Occipital lobe (tissue), 3 donors: ENCODE measurements at places on chromosomes 6 and 20.

- DNase-seq, result no peak
These were observed 17.9 kb downstream of the CASS4 start for GRCh38 chr20:56429941-56430340.

DNA sequence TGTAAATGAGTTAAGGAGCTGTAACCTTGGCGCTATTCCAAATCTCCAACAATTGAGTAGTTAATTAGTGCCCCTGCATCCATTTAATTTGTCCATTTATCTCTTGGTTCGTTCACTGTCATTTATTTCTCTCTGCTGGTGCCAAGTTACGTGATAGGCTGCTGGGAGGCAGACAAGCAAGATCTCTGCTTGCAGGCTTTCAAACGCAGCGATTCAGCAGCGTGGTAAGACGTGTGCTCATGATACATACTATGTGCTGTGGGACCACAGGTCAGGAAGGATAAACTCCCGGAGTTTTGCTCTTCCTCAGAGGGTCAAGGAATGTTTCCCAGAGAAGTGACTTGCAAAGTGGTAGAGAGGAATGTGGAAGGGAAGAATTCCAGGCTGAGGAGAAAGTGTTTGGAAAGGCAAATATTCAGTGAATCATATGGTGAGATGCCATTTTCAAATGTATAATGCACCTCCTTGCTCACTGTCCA lies 46.4 kb downstream of the UTRN start:
- DNase-seq, result no peak

GRCh38 chr6:7419065-7419464 lies 29.5 kb downstream of the RIOK1 start:
- DNase-seq, result no peak

DNA sequence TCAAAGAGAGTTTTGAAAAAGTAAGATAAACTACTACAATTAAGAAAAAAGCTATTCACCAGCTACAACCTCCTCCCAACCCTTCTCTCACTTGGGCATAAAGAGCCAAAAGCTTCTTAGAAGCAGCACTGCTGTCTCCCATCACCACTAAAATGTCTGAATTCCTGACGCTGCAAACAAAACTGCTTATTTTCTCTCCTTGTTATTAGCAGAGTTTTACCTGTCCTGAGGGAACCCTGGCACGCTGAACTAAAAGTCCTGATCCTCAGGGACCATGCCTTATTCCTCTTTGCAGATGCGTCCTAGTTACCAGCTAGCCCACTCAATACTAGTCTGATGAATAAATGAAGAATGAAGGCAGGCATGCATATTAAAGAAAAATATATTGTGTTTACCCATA lies 1.1 kb downstream of the HACE1 start:
- DNase-seq, result no peak

- no peak for DNase-seq
These were observed 489 bp downstream of the TBX18 start for GRCh38 chr6:84763886-84764331.

DNA sequence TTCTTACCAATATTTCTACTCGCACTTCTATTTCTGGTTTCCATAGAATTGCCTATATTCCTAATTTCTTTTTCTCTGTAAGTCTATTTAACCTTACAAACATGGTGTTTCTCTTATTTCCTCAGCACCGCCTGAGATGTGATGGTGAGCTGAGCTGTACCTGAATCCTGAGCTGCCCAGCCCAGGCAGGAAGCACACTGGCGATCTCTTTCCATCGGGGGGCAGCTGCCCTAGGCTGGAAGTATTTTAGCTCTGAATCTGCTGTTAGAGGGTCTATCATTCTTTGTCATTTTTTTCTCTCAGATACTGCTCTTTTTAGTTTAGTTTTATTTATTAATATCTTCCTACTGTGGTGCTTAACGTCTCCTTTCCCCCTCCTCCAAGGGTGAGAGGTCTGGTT lies 173.4 kb upstream of the SLC35B3 start:
- DNase-seq, result no peak

GRCh38 chr6:23170049-23170448 lies 600.7 kb downstream of the HDGFL1 start:
- no peak for DNase-seq

DNA sequence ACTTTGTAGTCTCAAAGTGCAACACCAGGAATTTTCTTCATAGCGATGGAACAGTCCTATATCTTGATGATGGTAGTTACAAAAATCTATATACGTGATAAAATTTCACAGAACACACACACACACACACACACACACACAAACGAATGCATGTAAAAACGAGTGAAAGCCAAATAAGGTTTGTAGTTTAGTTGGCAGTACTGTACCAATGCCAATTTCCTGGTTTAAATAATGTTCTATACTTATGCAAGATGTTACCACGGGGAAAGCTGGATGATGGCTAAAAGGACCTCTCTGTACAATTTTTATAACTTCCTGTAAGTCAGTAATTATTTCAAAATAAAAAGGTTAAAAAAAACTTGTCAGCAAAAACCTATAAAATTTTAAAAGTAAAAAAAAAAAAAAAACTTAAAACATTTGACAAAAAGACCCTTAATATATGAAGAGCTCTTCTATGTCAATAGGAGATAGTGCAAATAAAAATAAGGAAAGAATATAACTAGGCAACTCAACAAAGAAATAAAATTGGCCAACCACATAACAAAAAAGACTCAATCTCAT lies 37.6 kb downstream of the PDSS2 start:
- no peak for DNase-seq

GRCh38 chr6:99810942-99811620 lies 182.9 kb downstream of the MCHR2 start:
- no peak for DNase-seq

DNA sequence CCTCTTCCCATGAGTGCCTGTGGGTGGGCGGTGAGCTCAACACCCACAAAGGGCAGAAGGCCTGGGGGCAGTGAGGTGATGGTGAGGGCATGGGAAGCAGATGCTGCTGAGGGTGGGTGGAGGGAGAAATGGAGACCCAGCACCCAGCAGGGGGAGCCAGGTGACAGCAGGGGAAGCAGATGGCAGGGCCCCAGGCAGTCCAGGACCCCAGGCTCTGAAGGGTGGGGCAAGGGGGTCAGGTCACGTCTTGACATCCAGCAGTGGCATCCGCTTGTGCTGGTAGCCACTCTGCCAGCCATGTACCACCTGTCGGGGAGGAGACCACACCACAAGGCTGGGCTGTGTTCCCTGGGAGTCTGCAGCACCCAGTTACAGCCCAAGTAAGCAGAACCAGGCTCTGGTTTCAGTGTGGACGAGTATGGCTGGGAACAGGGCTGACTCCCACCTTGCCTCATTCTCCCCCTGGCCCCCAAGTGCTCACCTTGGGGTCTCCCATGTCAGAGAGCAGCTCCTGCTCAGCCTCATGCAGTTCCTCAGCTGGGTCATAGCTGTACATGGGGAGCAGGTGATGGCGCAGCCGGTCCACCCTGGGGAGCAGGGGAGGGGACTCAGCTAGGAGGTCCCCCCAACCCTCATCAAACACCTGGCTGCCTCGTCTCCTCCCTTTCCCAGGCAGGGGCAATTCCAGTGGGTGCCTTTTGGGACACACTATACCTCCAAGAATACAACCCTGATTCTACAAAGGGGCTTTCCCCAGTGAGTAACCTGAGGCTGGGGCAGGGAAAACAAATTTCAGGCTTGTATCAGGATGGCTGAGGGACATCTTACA lies 2.0 kb downstream of the SMIM29 start:
- no peak for DNase-seq

GRCh38 chr20:53966774-53967398 lies 103.5 kb downstream of the BCAS1 start:
- DNase-seq, result no peak

DNA sequence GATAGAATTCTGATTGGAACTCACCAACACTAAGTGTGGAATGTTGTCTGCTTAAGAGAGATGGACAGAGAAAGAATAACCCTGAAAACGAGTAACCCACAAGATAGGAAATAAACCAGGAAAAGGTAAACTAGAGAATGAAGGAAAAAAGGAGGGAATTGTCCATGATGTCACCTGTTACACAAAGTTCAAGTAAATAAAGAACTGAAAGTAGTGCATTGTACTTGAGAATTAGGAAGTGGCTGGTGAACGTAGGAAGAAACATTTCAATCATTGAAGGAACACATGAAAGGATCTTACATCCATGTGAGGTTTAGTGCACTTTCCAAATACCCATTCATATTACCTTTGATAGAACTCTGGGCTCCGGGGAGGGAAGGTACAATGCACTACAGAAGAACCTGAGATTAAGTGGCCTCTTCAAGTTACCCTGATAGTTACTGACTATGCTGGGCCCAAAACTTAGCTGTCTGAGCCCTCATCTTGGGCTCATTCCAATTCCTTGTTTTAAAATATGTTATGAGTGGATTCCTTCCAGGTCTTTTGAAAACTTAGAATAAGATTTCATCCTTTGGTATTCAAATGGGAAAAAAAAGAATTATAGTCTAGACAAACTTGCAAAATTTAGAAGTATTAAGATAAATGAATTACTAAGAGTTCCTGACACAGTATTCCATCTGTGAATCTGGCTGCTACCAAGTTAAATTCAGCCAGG lies 1.1 kb upstream of the STX7 start:
- no peak for DNase-seq

DNA sequence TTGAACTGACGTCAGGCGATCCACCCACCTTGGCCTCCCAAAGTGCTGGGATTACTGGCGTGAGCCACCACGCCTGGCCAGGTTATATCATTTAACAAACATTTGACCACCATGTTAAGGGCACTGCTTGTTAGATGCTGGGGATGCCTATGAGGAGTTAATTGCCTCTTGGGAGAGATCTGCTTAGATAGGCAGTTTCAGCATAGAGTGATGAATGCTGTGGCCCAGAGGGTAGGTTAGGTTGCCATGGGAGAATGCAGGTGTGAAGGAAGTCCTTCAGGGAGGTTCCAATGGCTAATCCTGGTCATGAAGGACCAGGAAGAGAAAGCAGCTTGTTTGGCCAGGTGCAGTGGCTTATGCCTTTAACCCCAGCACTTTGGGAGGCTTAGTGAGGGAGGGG lies 17.0 kb downstream of the PHF20 start:
- DNase-seq, result no peak

DNA sequence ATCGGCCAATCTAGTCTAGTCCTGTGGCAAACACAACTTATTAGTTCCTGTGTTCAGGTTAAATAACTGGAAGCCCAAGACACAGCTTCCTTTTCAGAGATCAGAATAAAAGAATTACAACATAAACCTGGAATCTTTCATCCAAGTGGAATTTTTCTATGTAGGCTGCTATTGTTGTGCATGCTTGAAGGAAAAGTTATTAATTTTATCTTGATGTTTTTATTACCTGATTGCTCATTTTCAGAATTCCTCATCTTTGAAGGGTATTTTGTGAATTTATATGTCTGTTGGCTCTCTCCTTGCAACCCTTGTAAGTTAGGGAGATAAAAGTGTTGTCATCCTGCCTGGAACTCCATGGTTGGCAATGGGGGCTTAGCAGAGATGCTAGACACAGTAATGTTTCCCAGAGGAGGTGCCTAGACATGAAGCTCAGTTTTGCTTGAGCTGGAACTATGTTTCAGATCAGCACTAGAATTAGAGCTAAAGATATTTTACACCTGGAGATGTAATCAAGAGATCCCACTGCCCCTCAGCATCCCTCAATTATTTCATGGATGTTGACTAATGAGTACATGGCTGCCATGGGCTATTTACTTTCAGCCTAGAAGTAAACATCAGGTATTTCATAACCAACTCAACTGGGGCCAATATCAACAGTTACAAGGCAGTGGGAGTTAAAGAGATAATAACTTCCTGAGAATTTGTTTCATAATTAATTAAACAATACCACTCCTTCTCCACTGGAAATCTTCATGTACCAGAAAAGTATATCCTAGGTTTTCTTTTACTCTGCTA lies 367.0 kb upstream of the MARCKS start:
- DNase-seq, result no peak

DNA sequence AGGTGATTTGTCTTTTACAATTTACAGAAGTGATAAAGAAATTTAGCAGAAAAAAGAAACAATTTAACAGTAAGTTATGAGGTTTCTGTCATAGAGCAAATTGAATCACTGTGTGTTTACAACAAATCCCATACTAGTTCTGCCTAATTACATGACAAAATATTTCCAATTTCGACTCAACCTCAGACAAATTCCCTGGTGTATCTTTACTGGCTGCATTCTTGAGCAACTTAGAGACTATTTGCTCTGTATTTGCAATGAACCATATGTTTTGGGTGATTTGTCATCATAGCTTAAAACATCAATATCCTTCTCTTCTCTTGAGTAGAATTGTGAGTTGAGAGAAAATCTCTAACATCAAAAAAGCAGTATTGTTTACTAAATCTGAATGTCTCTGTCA lies 128.7 kb downstream of the SIM1 start:
- DNase-seq, result no peak

DNA sequence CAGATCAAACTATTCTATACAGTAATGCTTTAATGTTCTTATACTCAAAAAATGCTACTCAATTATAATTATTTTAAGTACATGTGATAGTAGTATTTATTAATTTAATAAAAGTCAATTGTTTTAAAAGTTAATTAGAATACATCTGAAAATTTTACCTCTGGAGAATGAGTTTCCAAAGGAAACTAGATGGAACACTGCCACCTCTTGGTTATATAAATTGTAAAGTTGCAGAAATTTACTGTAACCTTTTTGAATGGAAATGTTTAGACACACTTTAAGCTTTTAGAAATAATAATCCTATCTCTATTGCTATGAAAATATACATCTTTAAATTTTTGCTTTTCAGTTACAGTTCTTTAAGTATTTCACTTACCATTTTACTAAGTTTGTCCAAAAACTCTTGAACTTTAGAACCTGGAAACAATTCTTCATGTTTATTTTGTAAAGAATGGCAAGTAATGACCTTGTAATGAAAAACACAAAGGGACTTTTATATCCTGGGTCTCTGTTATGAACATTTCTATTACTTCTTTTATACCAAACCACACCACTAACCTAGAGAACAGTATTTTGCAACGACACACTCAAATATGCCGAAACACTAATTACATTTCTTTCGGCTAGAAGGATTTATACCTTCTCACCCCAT lies 10.9 kb upstream of the BMP5 start:
- DNase-seq, result no peak

DNA sequence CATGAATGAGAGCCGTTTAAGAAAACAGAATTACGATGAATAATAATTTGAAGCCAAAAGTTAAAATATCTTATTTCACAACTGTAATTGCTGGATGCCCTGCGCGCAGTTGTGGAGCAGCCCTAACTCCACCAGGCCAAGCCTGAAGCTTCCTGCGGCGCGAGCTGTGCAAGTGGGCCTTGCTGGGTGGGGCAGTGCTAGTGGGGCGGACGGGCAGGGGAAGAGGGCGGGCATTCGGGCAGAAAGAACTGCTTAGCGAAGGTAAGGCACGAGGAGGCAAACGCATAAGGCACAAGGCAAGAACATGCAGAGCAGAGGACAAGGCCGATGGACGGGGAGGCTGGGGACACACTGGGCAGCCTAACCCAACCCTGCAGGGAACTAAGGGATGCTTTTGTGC lies 2.3 kb downstream of the HLA-DQB2 start:
- no peak for DNase-seq

GRCh38 chr6:50353603-50354002 lies 303.9 kb upstream of the DEFB112 start:
- no peak for DNase-seq

DNA sequence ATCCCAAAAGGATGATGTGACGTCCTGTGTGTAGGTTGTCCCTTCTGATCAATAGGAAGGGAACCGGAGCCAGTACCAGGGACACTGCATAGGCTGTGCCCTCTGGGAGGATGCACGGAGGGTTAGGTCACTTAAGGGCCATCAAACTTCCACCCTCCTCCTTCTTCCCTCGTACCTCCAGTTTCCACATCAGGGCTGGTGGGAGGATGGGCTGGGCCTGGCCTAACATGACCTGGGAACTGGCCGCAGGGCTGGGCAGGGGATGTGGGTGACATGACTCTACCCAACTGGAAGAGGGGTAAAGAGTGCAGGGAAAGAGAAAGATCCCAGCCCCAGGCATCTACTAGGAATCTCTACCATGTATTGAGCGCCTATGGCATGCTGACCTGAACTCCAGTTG lies 46.2 kb upstream of the MDGA1 start:
- no peak for DNase-seq
